ENCODE measurements at places on chromosomes 12 and 14.

- DNase-seq, result no peak
Measured at GRCh38 chr14:63362389-63362819, 43.7 kb upstream of the GPHB5 start.

DNA sequence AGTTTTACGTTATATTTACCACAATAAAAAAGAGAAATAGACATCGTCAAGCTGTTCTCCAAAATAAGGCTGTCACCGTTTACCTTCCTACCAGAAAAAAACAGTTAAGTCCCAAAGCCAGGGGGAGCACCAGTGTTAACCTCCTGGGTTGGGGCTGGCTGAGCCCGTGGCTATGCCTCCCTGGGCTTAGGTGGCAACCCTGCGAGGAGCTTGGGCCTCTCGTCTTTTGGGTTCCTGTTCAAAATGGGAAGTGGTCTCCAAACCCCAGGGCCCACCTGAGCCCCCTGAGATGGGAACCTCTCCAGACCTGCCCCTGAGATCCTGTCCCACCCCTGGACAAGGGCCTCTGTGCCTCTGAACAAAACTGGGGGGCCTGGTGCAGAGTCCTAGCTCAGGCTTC lies 22.9 kb downstream of the PACS2 start:
- DNase-seq, result no peak

DNA sequence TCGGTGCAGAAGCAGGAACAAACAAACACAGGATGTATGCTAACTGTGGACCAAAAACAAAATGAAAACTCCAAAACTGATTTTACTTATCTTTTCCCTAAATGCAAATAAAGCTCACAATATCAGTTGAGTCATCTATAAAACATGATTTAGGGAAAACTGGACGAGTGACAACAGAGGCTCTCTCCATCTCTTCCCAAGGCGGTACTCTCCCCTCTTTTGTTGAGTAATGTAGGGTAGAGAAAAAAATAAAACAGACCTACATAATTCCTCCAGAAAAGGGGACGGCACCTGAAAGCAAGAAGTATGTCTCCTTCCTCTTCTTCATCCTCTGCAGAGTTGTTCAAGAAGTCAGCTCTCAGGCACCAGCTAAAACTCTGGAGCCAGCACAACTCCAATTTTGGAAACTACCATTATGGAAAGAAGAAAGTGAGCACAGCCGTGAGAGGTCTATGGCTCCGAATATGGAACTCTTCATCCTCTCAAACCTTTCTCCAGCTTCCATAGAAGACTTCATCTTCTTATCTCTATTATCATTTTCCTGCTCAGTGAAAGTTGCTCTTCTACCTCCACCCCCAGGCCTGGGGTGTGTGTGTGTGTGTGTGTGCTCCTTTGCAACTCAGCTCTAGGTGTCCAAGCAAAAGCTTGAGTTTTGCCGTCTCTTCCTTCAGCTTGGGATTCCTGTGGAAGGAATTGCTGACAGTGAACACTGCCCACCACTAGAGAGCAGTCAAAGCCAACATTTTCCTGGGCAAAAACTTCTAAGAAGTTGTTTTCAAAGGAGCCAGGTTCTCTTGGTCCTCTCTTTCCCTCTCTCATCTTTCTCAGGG lies 155.4 kb downstream of the DIO2 start:
- DNase-seq, result no peak

GRCh38 chr14:23605931-23606585 lies 27.5 kb upstream of the JPH4 start:
- no peak for DNase-seq

DNA sequence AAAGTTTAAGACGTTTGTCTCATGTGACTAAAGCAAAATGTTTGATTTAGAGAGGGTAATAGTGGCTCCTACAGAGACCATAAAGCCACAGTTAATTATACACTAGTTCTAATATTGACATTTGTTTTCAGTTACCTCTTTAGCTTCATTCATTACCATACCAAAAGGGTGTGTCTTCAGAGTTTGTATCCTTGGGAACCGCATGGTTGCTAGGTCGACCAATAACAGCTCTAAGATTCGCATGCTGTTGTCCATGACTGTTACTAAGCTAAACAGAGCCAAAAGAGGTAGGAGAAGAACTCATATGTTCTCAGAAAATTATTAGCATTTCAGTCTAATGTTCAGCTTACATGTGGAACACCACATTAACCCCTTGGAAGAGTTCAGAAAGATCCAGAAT lies 36.2 kb upstream of the ETNK1 start:
- no peak for DNase-seq

DNA sequence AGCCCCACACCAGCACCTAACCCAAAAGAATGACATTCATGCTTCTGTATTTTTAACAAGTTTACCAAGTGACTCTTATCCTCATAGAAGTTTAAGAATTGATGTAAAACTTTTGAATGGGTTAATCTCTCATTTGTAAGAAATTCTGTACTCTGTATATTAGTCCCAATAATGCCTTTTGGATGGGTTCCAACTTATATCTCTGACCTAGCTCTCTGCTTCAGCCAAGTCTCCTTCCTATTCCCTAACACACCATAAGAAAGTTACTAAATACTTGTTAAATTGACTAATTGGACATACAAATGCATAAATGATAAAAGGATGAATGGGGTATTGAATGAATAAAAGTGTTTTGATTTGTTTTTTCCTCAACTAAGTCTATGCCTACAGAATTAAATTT lies 557.3 kb downstream of the TMTC2 start:
- no peak for DNase-seq

- DNase-seq, result no peak
Measured at GRCh38 chr12:51443573-51443972, 18.9 kb downstream of the SLC4A8 start.

DNA sequence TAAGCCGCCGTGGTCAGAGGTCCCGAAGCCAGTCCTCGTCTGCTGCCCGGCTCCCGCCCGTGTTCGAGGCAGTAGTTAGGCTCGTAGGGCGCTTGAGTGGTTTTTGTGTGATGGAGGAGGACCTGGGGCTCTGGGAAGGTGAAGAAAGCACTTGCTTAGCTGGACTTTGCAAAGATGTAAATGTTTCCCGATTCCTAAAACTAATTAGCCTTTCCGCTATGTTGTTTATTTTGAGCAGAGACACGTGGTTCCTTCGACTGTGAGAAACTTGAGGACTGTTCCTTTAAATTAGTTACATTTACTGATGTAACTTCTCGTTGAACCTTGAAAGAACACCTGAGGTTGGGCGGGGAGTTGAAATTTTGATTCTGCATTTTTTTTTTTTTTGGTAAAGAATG lies 33.9 kb downstream of the MIA2 start:
- no peak for DNase-seq

DNA sequence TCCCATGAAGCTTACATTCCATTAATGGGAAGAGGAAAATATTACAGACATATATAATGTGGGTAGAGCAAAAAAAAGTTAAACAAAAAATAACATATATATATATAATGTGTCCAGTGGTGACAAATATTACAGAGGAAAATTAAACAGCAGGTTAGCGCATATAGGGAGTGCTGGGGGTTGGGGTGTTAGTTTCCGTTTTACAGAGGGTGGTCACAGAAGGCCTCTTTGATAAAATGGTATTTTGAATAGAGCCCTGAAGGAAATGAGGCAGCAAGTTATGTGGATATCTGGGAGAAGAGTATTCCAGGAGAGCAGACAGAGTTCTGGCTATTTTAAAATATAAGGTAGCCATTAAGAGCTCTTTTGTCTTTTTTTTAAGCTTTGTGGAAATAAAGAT lies 73.2 kb downstream of the DCAF5 start:
- DNase-seq, result no peak

- DNase-seq, result no peak
Measured at GRCh38 chr12:30818562-30818961, 63.8 kb upstream of the CAPRIN2 start.

DNA sequence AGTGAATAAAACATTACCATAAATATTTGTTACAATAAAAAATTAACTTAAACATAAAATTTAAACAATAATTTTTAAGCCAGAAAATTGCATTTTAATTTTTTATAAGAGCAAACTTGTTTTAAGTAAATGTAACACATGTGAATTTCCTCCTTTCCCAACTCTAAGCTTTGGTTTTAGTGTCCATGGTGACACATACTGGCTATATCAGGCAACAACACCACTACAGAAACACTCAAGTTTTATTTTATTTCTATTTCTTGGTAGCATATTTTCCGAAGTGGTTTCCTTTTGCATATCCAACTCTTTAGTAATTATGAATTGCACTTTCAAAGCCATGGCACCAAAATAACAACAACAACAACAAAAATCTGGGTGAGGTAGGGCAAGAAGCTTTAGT lies 2.2 kb downstream of the NELL2 start:
- DNase-seq, result no peak

- DNase-seq, result no peak
Measured at GRCh38 chr14:50806241-50806933, 24.6 kb downstream of the NIN start.

DNA sequence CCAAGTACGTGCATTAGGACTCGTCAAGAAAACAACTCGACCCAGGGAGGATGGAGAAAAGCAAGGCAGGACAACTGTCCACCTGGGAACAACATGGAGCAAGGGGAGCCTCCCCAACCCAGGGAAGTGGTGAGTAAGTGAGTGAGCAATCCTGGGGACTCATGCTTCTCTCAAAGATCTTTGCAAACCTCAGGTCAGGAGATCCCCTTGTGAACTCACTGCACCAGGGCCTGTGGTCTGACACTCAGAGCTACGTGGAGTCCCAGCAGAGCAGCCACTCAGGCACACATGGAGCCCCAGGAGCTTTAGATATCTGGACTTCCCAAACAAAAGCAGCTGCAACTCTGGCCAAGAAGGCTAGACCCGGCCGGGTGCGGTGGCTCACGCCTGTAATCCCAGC lies 12.2 kb upstream of the OR5AU1 start:
- DNase-seq, result no peak

DNA sequence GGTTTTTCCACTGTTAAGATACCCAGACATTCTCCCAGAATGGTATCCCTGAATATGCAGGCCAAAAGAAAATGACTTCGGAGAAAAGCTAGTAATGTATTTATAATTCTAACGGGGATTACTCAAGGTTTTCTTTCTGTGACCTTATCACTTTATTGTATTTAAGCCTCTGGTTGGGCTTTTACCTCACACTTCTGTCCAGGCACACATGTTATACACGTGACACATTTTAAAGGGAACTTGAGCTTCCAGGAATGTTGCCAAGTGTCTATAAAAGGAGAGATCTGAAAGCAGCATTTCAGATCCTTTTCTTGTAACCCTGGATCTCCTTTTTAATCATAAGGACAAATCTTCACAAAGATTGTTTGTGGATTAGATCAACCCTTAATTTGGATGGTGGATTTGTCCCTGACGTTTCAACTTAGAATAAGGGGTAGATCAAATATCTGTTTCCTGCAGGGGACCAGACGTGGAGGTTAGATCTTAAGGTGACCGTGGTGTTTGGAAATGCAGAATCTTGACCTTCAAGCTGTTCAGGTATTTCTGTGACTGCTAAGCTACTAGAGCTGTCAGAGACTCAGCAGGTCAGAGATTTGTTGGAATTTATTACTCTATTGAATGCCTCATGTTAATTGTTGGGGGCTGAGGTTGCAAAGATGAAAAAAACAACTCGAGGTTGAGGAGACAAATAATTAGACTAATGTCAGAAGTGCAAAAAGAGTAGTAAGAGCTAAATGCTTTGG lies 1.5 kb downstream of the CIPC start:
- no peak for DNase-seq

DNA sequence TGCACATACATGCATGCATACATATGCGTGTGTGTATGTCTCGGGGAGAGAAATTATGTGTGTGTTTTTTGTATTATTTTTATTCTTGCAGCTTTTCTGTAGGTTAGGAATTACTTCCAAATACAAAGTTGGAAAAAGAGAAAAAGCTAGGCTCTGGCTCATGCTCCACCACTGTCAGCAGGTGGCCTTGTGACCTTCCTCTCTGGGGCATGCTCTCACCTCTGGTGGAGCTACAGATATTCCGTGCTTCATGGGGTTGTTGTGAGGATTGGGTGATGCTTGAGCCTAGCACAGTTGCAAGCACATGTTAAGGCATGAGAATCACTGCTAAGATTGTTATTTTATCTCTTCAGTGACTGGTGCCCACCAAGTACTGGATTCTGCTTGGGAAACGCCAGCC lies 6.7 kb upstream of the SERPINA6 start:
- DNase-seq, result no peak

DNA sequence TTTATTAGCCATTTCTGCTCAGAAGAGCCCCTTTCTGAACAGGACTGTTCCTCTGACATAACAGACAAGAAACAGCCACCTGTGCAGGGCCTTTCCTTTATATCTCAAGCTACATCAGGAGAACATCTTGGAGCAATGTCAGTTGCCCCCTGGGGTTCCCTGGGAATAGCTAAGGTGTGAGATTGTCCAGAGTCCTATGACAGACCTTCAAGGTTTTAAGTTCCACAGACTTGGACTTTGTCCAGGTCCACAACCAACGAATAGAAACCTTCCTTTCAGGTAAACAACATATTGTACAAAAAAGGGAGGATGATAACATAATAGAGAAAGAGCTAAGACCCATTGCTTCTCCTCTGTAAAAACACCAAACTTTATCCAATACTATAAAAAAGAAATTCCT lies 2.9 kb downstream of the IL23A start:
- no peak for DNase-seq

DNA sequence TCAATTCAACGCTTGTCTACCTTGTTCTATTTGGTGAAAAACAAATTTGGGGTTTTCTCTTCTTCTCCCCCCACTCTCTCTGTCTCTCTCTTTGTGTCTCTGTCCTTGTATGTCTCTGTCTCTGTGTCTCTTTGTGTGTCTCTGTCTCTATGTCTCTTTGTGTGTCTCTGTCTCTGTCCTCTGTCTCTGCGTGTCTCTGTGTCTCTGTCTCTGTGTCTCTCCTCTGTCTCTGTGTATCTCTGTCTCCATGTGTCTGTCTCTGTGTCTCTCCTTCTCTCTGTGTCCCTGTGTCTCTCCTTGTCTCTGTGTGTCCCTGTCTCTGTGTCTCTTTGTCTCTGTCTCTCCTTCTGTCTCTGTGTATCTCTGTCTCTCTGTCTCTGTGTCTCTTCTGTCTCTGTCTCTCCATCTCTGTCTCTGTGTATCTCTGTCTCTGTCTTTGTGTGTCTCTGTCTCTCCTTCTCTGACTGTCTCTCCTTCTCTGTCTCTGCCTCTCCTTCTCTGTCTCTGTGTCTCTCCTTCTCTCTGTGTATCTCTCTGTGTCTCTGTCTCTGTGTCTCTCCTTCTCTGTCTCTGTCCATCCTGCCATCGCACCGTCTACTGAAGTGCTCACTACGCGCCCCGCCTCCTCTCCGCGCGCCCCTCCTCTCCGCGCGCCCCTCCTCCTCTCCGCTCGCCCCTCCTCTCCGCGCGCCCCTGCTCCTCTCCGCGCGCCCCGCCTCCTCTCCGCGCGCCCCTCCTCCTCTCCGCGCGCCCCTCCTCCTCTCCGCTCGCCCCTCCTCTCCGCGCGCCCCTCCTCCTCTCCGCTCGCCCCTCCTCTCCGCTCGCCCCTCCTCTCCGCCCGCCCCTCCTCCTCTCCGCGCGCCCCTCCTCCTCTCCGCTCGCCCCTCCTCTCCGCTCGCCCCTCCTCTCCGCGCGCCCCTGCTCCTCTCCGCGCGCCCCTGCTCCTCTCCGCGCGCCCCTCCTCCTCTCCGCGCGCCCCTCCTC lies 12.8 kb downstream of the LRCOL1 start:
- DNase-seq, result peak; percentile 47

- no peak for DNase-seq
Measured at GRCh38 chr14:73209953-73210352, 27.4 kb upstream of the PAPLN start.

GRCh38 chr14:102255401-102256190 lies 49.4 kb downstream of the MOK start:
- no peak for DNase-seq

All from T follicular helper cell (primary cell).